ENCODE measurements at places on chromosomes 11 and 22.
A peak's percentile ranks its signal among the peaks of the same experiment; 100 is the strongest.

DNA sequence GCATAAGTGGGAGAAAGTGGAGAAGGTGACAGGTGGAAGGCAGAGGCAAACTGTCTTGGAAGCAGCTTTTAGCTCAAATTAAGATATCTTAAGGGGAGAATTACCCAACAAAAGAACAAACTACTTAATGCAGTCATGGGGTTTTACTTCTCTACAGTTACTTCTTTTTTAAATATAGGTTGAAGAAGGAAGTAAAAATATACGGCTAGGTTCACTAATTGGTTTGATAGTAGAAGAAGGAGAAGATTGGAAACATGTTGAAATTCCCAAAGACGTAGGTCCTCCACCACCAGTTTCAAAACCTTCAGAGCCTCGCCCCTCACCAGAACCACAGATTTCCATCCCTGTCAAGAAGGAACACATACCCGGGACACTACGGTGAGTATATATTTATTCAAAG lies 40.8 kb downstream of the PDHX start:
- no peak for DNase-seq

DNA sequence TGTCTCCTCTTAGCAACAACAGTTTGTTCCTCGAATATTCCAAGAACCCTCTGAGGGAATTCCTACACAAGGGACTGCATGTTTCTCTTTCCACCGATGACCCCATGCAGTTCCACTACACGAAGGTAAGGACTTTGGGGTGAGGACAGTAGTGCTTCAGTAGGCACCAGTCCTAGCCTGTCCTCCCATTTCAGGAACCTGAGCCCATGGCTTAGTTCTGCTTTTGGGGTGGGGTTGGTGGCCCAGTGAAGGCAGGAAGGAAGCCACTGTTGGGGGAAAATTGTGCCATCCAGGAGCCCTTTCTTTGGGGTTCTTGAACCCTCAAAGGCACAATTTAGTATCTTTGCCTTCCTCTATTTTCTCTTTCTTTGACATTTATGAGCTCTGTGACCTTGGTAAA lies 38.2 kb downstream of the RNF141 start:
- no peak for DNase-seq

DNA sequence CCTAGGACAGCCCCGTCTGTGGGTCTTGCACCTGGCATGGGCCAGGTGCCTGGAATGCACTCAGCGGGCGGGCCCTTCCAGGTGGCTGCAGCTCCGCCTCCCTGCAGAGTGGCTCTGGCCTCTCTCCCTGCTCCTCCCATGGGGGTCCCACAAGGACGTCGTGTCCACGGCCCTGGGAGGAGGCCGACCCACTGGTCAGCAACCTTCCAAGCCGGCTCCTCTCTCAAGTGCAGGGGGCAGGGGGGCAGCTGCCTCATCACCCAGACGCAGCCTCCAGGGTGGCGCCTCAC lies 41.9 kb downstream of the CERK start:
- no peak for DNase-seq

DNA sequence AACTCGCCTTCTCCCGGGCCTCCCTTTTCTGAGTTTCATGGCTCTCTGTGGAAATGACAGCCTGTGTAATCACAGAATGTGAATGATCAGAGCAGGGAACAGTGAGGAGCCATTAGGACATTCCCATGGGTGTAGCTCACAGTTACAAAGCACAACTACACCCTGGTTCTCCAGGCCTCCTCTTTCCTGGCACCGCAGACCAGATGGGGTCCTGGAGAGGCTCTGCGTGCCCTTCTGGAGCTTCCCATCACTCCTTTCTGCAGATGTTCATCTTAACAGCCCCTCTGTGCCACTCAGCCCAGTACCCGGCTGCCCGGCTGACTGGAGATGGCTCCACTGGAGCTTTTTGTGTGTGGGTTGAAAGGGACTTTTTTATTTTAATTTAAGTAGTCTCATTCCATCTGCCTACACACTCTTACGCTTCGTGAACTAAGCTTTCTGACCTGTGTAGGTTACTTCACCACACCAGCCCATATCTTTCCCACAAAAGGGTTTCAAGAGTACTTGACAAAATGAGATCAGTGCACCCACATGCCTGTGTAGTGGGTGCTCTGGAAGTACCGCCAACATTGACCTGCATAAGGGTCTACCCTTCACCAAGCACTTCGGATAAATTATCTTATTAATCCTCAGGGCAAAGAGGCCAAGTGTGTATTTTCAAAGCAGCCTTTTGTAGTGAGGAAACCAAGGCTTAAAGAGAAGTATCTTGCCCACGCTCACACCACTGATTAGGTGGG lies 29.8 kb downstream of the SREBF2 start:
- peak; percentile 19 for DNase-seq

DNA sequence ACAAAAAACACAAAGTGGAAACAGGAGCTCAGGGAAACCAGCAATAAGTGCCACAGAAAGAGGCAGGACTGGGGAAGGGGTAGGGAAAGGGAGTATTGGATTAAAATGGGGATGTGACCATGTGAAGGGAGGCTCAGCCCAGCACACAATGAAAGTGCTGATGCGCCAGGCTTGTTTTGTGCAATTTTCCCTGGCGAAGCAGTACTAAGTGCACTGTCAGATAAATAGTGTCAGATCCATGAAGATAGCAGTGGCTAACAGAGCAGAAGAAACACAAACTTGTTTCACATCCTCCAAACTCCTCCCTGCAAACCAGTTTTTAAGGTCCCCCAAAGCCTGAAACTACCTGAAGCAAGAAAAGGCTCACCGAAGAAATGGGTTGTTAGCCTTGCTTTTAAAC lies 50.7 kb upstream of the RAPSN start:
- no peak for DNase-seq

DNA sequence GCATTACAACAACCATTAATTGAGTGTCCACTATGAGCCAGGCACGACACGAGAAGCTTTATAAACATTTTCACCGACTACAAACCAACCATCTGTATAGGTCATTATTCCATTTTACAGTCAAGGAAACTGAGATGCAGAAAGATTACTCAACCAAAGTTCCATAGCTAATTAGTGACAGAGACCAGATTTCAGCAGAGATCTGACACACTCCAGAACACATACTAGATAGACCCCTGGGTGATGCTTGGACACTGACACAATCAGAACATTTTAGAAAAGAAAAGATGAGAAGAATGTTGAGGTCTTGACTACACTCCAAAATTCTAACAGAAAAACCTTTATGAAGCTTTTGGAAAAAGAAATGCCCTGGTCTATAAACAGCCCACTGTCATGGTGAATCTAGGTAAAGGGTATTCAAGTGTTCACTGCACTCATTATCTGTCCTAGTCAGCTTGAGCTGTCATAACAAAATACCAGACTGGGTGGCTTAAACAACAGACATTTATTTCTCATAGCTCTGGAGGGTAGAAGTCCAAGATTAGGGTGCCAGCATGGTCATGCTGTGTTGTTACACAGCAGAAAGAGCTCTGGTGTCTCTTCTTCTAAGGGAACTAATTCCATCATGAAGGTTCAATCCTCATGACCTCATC lies 89.0 kb downstream of the RELT start:
- no peak for DNase-seq

- peak; percentile 59 for DNase-seq
These were observed 789 bp upstream of the KDM2A start for GRCh38 chr11:67118181-67118766.

GRCh38 chr11:71948314-71949027 lies 19.6 kb downstream of the RNF121 start:
- no peak for DNase-seq

- peak; percentile 52 for DNase-seq
These were observed 16.1 kb downstream of the CPT1A start for GRCh38 chr11:68825571-68825970.

GRCh38 chr11:110835106-110835505 lies 122.9 kb upstream of the ARHGAP20 start:
- DNase-seq = no peak

GRCh38 chr22:49370627-49371301 lies 456.9 kb downstream of the BRD1 start:
- DNase-seq = no peak

DNA sequence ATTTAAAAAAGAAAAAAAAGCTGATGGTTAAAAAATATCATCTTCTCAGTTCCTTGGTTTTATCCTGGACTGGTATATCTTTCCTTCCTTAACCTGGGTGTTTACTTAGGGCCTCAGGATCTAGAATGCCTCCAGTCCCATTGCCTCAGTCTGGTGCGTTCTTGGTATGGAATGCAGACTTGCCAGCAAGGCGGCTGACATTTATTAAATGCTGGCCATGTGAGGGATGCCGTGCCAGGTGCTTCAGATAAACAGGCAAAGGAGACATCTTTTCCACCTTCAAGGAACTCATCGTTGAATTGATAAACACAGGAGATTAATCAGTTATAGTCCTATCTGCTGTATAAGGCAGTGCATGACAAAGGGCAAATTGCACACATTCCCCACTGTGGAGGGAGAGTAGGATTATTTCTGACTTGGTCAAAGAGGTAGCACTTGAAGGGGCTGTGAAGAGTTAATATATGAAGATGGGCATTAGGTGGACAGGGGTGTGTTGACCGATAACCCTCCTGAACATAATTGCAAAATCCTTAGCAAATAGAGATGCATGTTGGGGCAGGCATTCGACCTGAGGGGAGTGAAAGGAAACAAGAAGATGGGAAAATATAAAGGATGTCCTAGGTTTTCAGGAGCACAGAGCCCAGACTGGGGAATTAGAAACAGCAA lies 54.4 kb downstream of the ALX4 start:
- no peak for DNase-seq

DNA sequence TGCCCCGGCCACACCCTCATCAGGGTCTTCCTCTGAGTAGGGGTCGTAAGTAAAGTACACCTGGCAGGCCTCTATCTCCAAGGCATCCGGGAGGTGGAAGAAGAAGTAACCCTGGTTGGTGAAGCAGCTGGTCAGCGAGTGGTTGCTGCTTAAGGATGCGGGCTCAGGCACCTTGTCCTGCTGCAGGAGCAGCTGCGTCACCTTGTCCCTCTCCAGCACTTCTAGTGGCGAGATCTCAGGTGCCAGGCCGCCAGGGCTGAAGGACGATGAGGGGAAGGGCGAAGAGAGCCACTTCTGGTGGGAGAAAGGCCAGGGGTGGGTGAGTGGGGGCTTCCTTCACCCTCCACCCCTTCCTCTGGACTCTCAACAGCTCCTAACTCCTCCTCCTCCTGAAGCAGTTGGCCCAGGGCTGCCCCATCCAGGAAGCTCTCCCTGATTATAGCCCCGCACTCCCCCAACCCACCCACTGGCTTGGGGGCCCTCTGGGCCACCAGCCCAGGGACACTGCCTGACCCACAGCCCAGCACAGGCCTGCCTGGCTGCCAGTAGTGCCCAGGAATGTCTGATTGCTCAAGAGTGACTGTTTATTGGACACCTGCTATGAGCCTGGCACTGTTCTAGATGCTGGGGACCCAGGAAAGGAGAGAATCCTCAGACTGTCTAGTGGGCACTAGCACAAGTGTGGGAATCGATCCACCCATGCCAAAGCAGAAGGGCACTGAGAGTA lies 19.2 kb upstream of the TMPRSS6 start:
- no peak for DNase-seq

- DNase-seq = no peak
These were observed 51.8 kb downstream of the TRAF6 start for GRCh38 chr11:36458129-36458915.

DNA sequence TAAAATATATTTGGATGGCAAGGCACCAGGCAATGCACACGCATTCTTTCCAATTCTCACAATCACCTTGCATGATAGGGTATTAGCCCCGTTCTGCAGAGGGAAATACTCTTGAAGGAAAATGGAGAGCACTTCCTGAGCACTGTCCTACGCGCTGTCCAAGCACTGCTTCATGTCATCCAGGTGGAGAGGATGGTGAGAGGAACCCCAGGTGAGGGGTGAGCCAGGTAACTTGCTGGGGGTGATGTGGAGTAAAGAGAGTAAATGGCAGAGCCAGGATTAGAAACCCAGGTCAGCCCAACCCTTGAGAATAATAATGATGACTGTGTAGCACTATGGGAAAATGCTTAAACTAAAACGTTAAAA lies 711 bp upstream of the PACSIN2 start:
- DNase-seq = no peak

- DNase-seq = no peak
These were observed 73.2 kb downstream of the CCDC81 start for GRCh38 chr11:86447763-86448480.

All from CD4-positive, alpha-beta T cell treated with Interleukin-21 for 1 hour (primary cell).